ENCODE measurements at places on chromosomes 4 and X.

- no peak for DNase-seq
Measured at GRCh38 chr4:3304831-3305609, 12.2 kb downstream of the RGS12 start.

GRCh38 chr4:81605271-81605670, 133.6 kb upstream of the RASGEF1B start:
- no peak for DNase-seq

DNA sequence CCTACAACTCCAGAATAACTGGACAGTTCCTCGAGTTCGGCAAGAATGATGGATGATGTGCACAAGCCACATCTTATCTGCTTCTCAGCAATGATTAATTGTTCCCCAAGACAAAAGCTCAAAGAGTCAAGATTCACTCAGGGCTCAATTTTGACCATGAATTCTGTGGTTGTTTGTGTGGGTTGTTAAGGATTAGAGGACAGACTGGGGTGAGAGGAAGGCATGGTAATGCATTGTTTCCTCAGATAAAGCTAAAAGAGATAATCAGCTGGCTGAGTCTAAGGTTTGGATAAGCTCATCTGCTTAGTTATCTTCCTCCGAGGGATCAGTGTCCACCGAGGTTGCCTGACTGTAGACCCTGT, 161.0 kb downstream of the CPEB2 start:
- no peak for DNase-seq

GRCh38 chr4:129113919-129114318, 18.0 kb downstream of the C4orf33 start:
- DNase-seq = no peak

DNA sequence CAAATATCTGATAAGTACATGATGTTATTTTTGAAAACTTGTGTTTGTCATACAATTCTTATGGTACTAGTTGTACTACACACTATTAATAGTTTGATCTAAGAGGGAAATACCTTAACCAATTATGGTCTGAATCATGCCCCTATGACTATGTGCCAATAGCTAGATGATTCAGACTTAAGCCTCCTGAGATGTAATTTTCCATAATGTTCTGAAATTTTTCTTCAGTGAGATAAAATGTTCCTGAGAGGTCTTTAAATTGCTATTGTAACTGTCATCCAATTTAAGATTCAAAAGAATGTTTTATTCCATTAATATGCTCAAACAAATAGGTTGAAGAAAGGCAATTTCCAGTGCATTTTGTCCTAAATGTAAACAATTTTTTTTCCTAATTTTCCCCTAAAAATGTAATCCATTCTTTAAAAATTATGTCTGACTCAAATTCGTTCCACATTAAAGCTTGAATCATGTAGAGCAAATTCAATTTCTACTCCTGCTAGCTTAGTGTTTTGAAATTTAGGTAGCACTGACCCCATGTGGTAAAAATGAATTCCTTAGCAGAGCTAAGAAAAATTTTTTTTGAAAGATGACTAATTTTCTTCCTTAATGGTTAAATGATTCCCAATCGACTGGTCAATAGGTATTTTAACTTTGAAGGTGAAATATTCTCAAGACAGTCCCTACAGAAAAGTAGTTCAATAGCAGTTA, 49.1 kb downstream of the APOOL start:
- DNase-seq = no peak

GRCh38 chrX:39654183-39654925, 443.4 kb downstream of the BCOR start:
- DNase-seq = no peak

- DNase-seq = no peak
Measured at GRCh38 chr4:173181848-173182247, 13.2 kb downstream of the GALNT7 start.

DNA sequence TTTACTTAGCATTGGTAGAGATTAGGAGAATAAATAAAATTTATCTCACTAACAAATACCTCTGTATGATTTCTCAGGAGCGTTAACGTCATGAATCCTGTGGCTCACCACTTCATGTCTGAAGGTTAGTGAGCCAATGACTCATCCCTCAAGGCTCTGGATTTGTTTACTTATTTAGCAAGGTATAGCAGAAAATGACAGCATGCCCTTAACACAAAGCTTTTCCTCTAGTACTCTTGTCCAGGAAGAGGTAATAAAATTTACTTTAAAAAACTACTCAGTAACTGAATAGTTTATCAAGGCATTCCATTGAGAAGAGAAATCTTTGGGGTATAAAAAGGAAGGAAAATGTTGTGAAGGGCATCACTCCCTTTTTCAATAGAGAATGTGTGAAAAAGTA, 823.8 kb downstream of the CCSER1 start:
- DNase-seq = no peak

DNA sequence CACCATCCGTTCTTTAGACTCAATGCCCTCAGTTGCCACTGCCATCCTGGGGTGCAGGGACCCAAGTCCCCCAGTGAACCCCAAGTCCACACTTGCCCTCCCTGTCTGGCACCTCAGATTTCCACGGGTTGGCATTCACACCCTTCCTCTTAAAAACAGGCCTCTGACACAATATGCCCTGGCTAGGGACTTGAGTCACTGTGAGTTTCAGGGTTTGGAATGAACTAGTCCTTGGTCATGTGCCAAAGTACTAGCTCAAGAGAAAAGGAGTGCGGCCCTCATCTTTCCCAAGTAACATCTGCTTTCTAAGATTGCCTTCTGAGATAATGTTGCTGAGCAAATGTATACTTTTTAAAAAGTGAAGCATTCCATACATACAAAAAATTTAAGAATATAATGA, 134.0 kb downstream of the MID1 start:
- DNase-seq = no peak
